ENCODE measurements at places on chromosomes 11 and 22.

- DNase-seq: no peak
Measured at GRCh38 chr11:6927030-6927617, 898 bp downstream of the ZNF215 start.

DNA sequence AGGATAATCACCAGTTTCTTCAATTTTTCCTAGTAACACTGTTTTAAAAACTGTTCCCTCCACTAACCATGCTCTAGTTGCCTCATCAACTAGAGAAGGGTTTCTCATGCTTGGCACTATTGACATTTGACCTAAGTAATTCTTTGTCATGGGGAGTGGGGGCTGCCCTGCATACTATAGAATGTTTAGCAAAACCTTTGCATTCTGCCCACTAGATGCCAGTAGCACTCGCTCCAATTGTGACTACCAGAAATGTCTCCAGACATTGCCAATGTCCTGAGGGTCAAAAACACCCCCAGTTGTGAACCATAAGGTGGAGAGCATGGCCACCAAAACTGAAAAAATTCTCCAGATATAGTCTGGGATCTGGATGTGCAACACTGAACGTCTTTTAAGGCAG, 27.6 kb upstream of the BMAL1 start:
- DNase-seq: no peak

GRCh38 chr11:63243533-63243932, at the start of gene SLC22A25:
Gene SLC22A25 (minus strand): TSS chr11:63243599. CDS start chr11:63229652, 13,947 bp downstream.
- DNase-seq: no peak

GRCh38 chr11:130881475-130882137, 34.7 kb downstream of the SNX19 start:
- no peak for DNase-seq

DNA sequence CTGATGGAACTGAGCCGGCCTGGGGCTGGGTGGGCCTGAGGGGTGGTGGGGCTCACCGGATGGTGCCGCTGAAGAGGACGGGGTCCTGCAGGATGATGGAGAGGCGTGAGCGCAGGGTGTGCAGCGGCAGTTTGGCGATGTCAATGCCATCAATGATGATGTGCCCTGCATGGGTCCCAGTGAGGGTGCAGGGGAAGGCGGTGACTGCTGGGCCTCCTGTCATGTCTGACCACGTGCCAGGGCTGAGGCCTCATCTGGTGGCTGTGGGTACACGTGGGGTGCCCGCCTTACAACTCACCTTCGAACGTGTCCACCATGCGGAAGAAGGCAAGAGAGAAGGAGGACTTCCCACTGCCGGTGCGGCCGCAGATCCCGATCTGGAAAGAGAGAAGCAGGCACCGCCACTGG, 7.1 kb upstream of the KCNJ11 start:
- no peak for DNase-seq

GRCh38 chr22:42933485-42934091, 76.5 kb upstream of the ARFGAP3 start:
- DNase-seq: peak; percentile 88
